ENCODE measurements at places on chromosomes 7 and 10.

- DNase-seq: no peak
- no peaks in the 10 kb centered on the region for H3K27me3 ChIP-seq
- no peak overlapping the region for H3K27ac ChIP-seq
- no peaks in the 10 kb centered on the region for H3K36me3 ChIP-seq
- no peak overlapping the region for H3K4me3 ChIP-seq
- H3K4me1 ChIP-seq: no peaks in the 10 kb centered on the region
Measured at GRCh38 chr7:116455009-116455408, 44.5 kb upstream of the CAV2 start.

- no peaks in the 10 kb centered on the region for H3K27me3 ChIP-seq
- no peaks in the 10 kb centered on the region for H3K36me3 ChIP-seq
- H3K4me3 ChIP-seq: no peak overlapping the region
Measured at GRCh38 chr10:90732581-90732980, 125.3 kb downstream of the HTR7 start.

DNA sequence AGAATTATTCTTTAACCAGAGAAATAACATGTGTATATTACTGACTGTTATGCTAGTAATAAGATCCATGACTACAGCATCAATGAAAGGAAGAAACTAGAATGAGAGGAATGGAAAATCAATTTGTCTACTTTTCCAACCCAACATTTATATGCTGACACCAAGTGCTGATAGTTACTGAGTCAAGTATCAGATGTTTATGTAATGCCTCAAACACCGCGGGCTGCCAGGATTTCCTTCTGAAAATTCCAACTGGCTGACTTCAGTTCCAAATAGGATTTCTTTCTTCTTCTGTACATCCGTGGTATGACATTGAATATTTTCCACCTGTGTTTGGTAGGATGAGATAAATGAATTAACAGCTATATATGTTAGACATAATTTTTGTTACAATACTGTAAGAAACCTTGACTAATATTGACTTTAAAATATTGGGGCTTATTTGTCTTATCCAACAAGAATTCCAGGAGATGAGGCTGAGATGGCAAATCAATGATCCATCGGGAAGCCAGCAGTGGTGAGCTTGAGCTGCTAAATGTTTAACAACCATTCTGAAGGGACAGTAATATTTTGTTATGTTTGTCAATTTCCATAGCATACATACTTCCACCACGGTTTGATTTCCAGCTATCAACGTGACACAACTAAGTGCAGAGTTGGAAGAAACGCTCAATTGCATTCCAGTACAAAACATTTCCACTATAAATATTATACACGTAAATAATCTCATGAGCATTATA, 435.2 kb upstream of the AUTS2 start:
- no peaks in the 10 kb centered on the region for H3K4me1 ChIP-seq
- H3K27ac ChIP-seq: no peak overlapping the region
- no peak overlapping the region for H3K4me3 ChIP-seq
- DNase-seq: no peak
- H3K36me3 ChIP-seq: no peaks in the 10 kb centered on the region

GRCh38 chr7:151493083-151493482, 26.6 kb downstream of the RHEB start:
- no peaks in the 10 kb centered on the region for H3K4me1 ChIP-seq
- no peak overlapping the region for H3K27ac ChIP-seq
- H3K27me3 ChIP-seq: no peaks in the 10 kb centered on the region
- no peak overlapping the region for H3K4me3 ChIP-seq
- no peak for DNase-seq

DNA sequence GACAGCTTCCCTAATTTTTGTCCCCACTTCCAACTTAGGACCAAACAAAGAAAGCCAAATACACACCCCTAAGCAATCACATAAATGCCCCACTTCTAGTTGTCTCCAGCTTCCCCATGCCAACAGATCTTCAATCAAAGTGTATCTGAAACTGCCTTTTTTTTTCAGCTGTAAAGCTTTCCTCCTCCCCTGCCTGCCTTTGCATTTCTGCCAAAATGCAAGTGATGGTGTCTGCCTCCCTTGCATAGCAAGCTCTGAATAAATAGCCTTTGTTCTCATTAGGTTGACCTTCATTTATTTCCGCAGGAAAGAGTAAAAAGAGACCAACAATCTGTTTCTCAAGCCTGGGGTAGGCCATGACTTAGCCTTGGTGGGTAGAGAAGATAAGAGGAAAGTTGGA, 459.4 kb downstream of the GPAM start:
- no peak overlapping the region for H3K4me3 ChIP-seq
- no peaks in the 10 kb centered on the region for H3K27me3 ChIP-seq
- H3K27ac ChIP-seq: no peak overlapping the region
- no peaks in the 10 kb centered on the region for H3K4me1 ChIP-seq
